ENCODE measurements at places on chromosomes 2 and 18. TPM values are rescaled to one million over a fixed set of nuclear protein-coding genes. Genes with fewer than 3 reads are reported as not detected.

DNA sequence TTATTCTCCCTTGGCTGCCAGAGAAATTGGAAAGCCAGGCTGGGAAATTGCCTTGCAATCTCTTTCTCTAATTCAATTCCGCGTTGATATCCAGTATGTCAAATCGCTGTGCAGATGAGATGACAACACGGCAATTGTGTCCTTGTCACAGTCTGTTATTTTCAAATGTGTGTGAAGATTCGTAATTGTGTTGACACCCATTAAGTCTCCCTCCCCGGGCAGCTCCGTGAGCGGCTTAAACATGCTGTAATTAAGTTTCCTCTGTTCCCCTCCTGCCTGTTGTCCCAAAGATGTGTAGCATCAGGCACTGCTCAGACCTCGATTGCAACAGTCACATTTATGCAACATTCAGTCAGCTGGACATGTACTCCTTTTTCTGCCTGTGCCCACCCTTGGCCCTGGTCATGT lies 209.5 kb downstream of the LPIN1 start:
- H3K27ac ChIP-seq = no peak overlapping the region
- H3K4me3 ChIP-seq = no peak overlapping the region
- DNase-seq = no peak
- peaks cover 2% of the 10 kb centered on the region for H3K27me3 ChIP-seq
- H3K36me3 ChIP-seq = no peaks in the 10 kb centered on the region
- peaks cover 5% of the 10 kb centered on the region for H3K4me1 ChIP-seq

- DNase-seq = no peak
- no peaks in the 10 kb centered on the region for H3K4me1 ChIP-seq
- H3K36me3 ChIP-seq = no peaks in the 10 kb centered on the region
- no peak overlapping the region for H3K27ac ChIP-seq
Measured at GRCh38 chr2:6986912-6987361, 69.7 kb downstream of the RNF144A start.

GRCh38 chr18:58493516-58494253 lies 135.2 kb downstream of the ALPK2 start:
- peaks cover 28% of the 10 kb centered on the region for H3K36me3 ChIP-seq
- H3K27ac ChIP-seq = peak overlapping the region; percentile 51
- H3K4me1 ChIP-seq = peaks cover 33% of the 10 kb centered on the region
- H3K27me3 ChIP-seq = no peaks in the 10 kb centered on the region

- no peaks in the 10 kb centered on the region for H3K36me3 ChIP-seq
- no peaks in the 10 kb centered on the region for H3K4me1 ChIP-seq
- H3K4me3 ChIP-seq = no peak overlapping the region
- no peak overlapping the region for H3K27ac ChIP-seq
- DNase-seq = no peak
Measured at GRCh38 chr18:72412927-72413326, 131.2 kb downstream of the CBLN2 start.

- peaks cover 22% of the 10 kb centered on the region for H3K4me1 ChIP-seq
- H3K36me3 ChIP-seq = no peaks in the 10 kb centered on the region
- DNase-seq = peak; percentile 100
- H3K4me3 ChIP-seq = peak within 1 kb of the TSS; percentile 84
- peak within 1 kb of the TSS; percentile 81 for H3K27ac ChIP-seq
Measured at GRCh38 chr2:120223034-120223912, at the start of gene TMEM185B. Gene TMEM185B (minus strand): TSS chr2:120223400. CDS start chr2:120222976, 424 bp downstream.

SULT1C2 gene
- total RNA-seq = 1.2 TPM

SLC38A11 gene
- not detected for total RNA-seq

ALPP gene
- not detected for total RNA-seq

RGPD4 gene
- total RNA-seq = not detected

Data from osteoblast (primary cell).